ENCODE measurements at places on chromosomes 2 and 18.

GRCh38 chr2:31137211-31138036, 816 bp downstream of the GALNT14 start:
- DNase-seq, result no peak

- no peak for DNase-seq
These were observed 16.5 kb upstream of the FAHD2A start for GRCh38 chr2:95386031-95386430.

- no peak for DNase-seq
These were observed 66.5 kb downstream of the ACTR2 start for GRCh38 chr2:65294136-65294535.

GRCh38 chr2:238728330-238729260, 119.3 kb upstream of the TWIST2 start:
- DNase-seq, result no peak

DNA sequence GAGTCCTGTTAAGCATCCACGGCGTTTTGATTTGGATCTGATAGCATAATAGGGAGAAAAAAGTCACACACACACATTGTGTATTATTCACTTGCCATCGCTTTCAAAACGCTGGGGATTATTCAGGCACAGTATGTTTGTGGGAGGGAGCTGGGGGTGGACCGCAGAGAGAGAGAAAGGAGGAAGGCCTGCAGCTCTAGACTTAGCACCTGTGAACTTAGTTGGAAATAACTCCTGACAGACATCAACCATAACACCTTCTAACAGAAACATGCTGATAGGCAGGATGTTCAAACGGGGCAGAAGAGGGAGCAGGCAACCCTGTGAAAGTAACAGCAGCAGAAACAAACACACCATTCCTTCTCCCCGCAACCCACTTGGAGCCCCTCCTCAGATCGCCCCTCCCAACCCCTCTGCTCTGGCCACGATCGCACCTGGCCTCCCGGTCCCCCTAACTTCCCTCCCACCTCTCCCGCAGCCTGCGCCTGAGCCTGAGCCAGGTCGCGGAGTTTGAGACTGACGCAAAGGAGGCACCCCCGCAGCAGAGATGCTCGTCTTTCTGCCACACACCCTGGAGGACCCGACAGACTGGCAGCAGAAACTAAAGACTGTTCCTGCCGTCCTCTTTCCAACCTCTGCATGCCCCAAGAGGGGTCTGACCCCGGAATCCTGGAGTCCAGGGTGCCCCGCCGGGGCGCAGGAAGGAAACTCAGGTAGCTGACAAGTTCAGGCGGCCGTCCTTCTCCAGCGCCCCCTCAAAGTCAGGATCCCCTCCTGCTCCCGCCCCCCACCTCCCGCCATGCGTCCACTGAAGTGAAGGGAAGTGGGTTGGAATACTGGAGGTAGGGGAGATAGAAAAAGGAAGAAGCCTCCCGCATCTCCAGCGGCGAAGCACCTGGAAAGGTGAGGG, 738 bp downstream of the CHST9 start:
- no peak for DNase-seq

- DNase-seq, result no peak
These were observed 193.0 kb downstream of the TTC32 start for GRCh38 chr2:19708776-19709175.

DNA sequence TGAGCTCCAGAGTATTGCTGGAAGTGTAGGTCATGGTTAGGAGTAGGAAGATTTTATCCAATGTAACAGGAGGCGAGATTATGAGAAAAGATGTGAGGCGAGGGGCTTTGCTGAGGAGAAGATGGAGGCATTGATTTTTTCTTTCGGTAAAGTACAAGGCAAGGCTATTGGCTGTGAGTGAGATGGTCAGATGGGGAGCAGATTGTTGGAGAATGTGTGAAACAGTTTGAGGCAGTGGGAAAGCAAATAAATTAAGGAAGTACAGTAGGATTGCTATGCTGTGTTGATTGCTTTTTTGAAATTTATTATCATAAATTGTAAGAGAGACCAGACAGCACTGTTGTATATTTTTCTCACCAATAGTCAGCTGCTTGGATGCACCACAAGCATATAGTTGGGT, 173.3 kb downstream of the KCNE4 start:
- DNase-seq, result no peak

GRCh38 chr2:226953206-226953605, 117.4 kb downstream of the RHBDD1 start:
- no peak for DNase-seq

DNA sequence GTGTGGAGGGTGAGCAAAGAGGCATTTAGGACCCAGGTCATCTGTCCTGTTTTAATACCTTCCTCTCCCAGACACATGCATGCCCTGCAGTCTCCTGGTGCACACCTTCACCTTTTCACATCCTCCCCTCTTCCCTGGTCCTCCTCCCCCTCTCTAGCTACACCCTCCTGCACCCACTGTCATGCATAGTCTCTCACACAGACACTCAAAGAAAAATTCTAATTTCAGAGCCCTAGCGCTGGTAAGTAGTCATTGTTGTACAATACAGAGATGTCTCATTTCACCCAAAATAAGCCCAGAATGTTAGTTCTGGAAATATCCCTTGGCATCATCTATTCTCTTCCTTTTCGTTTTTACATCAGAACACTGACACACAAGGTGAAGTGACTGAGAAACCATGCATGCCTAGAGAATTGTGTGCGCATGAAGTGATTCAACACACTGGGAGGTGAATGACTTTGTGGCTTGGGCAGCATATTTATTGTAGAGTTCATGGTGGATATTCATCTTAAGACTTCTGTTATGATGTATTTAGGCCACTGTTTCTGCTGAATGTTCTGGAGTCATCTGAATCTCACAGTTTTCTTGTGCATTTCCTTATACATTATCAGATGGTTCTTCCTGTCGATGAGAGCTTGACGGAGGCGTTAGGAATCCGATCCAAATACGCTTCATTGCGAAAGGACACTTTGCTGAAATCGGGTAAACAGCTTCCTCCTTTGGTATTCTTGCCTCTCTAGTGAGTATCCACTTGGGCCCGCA, 69.9 kb downstream of the COA5 start:
- DNase-seq, result no peak

- no peak for DNase-seq
These were observed 72.3 kb downstream of the SMAD7 start for GRCh38 chr18:48878471-48878870.

GRCh38 chr2:240920783-240921231, 14.7 kb downstream of the CROCC2 start:
- no peak for DNase-seq

DNA sequence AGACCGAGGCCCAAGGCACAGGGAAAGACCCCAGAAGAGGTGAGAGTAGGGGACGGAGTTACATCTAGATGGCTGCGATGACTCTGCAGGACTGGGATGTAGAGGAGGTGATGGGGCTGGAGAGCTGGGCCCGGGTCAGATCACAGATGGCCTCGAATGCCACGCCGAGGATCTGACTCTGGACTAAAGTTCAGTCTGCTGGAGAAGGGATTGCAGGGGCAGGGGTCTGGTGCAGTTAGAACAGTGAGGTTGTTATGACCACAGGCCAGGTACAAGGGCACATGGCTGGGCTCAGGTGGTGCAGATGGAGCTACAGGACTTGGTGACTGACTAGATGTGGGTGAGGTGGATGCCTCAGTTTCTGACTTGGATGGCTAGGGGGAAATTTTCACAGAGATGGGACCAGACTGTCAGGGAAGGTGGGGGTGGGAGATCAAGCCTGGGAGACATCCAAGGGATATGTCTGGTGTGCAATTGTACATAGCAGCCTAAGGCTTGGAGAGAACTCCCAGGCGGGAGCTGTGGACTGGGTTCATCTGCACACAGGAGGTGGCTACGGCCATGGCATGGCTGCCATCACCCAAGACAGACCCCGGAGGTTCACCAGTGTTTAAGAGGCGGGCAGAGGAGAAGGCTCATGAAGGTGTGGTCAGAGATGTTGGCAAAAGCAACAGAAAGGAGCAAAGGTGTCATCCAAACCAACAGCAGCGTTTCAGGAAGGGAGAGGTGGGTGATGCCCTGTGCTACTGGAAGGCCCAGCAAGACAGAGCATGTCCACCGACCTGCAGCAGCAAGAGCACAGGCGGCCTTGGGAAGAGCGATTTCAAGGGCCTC, 66.9 kb downstream of the CIB4 start:
- DNase-seq, result no peak

- no peak for DNase-seq
These were observed 534 bp upstream of the SOCS6 start for GRCh38 chr18:70288171-70288850.

DNA sequence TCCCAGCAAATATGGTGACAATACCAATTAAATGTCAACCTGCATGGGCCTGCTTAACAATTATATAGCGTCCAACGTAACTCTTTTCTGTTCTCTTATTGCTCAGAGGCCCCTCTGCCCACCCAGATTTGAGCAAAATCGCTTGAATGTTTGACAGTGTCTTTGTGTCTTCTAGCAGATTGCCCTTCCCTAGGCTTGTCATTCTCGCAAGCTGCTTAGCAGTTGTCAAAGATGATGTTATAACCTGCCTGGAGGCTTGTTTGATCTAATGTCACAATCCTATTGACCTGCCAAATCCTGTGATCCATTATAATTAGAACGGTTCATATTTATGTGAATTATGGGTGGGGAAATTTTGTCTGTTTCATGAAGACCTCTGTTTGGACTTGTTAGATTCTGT, 108.8 kb downstream of the FARSB start:
- DNase-seq, result no peak

DNA sequence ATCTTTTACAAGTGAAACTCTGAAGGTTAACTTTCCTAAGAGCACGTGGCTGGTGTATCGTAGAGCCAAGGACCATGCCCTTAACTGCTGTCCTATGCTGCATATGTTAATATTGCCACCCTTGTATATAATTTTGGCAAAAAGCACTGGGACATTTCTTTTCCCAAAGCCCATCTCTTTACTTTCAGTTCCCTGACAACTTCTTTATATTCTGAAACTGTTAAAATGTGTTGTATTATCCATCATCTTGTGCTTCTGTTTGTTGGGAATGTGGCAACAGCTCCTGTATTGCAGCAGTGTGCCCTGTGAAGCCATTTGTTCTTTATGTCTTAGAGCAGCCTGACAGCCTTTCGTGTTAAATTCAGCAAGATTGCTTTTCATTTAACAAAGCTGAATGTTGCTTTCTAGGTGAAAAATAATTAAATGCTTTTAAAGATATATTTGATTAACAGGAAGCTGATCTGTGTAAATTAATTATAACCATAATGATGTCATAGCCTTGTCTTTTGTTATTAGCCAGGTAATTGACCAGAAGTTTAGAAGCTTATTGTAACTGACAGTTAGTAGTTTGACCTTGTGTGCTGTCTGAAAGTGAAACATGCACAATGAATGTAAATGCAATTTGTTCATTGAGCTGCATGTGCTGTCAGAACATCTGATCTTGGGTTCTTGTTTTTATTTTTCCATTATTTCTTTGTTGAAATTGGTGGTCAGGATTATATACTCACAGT, 9.7 kb downstream of the RHBDD1 start:
- DNase-seq, result no peak

GRCh38 chr2:128409326-128410034, 90.8 kb upstream of the HS6ST1 start:
- no peak for DNase-seq

- DNase-seq, result no peak
These were observed 52.0 kb upstream of the TRIM43 start for GRCh38 chr2:95539836-95540235.

GRCh38 chr18:8863427-8863826, 158.1 kb downstream of the MTCL1 start:
- DNase-seq, result no peak

GRCh38 chr2:120741571-120742561, 6.2 kb downstream of the GLI2 start:
- DNase-seq, result no peak

- no peak for DNase-seq
These were observed 351.4 kb upstream of the CDH20 start for GRCh38 chr18:60981682-60982328.

GRCh38 chr2:33108483-33109443, 162.0 kb downstream of the LTBP1 start:
- no peak for DNase-seq

GRCh38 chr18:42976869-42977590, 138.5 kb downstream of the RIT2 start:
- no peak for DNase-seq

GRCh38 chr18:12079491-12080237, 14.0 kb upstream of the ANKRD62 start:
- DNase-seq, result no peak

DNA sequence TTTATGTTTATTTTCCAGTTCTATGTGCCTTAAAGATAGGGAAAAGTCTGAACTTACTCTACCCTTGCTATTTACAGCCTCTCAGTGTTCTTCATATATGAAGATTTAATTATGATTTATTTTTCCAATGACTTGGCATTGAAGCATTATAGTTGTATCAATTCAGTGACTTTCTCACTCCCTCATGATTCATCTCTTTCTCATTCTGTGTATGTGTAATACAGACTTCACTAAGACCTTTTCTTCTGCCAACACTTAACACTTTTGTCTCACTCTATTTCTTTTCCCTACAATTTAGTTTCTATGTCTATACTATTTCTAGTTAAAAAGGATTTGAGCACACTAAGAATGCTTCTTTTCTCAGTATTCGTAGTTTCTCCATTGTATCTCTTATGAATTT, 1470.3 kb upstream of the ACVR2A start:
- DNase-seq, result no peak

Measured in LNCaP clone FGC (cell line).